ENCODE measurements at places on chromosomes 2 and 18.

GRCh38 chr2:130289780-130290179, 52.9 kb upstream of the IMP4 start:
- DNase-seq = no peak

GRCh38 chr2:222450021-222450420, 25.7 kb downstream of the SGPP2 start:
- DNase-seq = no peak

DNA sequence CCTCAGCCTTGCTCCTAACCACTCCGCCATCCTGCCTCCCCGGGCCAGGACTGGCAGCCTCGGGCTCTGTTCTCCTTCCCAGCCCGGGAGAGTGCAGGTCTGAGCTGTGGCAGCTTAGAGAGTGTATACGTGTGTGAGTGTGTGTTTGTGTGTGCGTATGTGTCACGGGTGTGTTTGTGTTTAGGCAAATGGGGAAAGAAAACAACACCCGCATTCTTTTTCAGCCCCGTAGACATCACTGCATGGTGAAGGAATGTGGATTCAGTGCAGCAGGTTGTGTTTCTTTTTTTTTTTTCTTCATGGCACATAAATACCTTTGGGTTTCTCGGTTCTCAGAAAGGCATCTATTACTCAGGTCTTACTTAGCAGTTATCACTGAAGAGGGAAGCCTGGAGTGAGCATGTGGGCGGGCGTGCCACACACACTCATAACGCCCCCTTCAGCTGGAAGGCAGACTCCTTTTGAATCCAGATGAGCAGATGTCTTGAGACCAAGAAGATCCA, 44.2 kb downstream of the GLI2 start:
- DNase-seq = no peak

DNA sequence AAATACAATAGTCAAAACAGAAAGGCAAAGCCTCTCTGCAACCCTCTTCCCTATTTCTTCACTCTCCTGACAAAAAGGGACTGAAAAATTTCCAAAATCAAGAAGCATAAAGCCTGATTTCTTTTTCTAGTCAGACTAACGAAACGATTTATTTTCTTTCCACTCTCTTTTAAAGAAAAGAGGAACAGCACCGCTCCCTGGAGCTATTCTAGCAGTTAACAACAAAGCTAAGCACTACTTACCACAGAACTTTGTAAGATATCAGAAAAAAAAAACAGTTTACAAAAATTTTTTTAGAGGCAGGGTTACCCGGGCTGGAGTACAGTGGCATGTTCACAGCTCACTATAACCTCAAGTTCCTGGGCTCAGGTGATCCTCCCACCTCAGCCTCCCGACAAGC, 14.4 kb upstream of the FHL2 start:
- no peak for DNase-seq

DNA sequence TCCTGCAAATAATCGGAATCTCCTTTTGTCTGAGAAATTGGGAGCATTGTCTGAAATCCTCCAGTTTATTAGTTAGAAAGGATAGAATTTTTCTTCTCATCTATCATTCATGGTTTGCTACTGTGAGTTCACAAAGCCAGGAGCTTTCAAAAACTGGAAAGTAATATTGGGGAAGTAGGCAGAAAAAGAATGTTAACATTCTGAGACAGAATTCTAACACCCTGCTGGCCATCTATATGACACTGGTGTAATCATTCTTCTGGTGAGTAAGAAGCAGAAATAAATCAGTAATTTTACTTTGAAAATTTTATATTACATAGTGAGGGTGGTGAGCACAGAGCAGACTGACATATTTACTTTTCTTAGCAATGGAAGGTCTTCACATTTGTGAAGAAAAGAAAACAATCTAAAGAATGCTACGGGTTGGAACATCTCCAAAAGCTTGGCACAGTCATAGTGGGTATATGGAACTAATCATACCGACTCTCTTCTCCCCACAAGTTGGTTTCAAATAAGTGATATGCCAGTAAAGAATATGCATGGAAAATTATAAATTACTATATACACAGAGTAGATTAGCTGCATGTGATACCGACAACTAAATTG, 344.9 kb downstream of the LPIN1 start:
- no peak for DNase-seq

DNA sequence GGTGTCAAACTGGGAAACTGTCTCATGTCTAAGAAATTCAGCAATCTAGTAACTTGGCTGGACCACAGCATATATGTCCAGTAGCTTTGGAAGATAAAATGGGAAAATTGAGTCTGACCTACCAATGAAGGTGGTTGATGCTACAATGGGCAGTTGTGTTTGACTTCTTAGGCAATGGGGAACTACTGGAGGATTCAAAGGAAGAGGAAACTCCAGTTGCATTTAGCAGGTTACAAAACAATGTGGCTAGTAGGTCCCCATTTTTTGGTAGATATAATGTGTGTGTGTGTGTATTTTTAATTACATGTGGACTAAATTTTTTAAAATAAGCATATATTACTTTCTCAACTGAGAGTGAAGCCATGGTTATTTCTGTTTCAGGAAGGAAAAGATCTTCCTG, 427.7 kb downstream of the NBAS start:
- no peak for DNase-seq

DNA sequence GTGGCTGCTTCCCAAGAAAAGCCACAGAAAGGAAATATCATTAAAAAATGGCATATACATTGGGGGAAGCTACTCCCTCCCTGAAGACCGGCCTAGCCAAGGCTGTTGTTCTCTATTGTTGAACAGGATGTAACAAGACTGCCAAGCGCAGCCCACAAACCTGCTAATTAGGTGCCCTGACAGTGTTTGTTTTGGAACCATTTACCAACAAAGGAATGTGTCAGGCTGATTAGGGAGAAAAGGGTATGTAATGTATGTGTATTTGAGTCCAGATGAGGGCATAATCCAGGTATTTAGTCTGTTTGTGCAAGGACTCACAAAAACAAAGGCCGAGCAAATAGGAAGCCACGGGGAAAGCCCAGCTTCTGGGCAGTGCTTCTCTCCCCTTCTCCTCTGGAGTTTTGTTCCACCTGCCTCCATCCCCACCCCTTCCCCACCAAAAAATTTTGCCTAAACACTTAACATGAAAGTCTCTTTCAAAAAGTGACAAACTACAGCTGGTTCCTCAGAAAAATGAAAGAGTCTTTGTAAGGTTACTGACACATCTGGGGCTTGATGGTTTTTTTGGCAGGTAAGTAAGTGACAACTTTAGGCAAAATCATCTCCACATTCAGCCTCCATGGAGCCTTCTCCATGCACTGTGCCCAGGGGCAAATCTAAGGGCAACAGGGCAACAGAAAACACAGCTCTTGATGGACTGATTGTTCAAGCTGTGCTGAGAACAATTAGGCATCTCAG, 78.3 kb upstream of the FZD5 start:
- no peak for DNase-seq

- no peak for DNase-seq
Observed at GRCh38 chr2:54585136-54585733, 129.1 kb downstream of the SPTBN1 start.

DNA sequence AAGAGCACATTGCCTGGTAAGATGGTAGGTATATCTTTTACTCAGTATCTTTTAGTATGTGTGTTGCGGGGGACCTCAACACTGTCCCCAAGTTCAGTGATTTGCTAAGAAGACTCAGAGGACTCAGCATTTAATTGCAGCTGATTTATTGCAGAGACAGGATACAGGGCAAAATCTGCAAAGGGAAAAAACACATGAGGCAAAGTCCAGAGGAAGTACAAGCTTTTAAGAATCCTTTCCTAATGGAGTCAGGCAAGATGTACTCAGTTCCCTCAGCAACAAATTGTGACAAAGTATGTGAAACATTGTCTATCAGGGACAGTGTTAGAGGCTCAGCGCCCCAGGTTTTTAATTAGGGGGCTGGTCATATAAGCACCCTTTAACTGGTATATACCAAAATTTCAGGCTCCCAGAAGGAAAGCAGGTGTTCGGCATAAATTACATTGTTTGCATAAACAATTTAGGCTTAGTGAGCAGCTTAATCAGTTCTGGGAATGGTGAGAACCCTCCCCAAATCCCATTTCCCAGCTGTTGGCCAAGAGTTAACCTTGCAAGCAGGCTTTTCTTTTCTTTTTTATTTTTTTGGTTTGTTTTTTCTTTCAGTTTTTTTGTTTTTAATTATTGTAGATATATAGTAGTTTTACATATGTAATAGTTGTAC, 41.7 kb downstream of the RAB3GAP1 start:
- no peak for DNase-seq

DNA sequence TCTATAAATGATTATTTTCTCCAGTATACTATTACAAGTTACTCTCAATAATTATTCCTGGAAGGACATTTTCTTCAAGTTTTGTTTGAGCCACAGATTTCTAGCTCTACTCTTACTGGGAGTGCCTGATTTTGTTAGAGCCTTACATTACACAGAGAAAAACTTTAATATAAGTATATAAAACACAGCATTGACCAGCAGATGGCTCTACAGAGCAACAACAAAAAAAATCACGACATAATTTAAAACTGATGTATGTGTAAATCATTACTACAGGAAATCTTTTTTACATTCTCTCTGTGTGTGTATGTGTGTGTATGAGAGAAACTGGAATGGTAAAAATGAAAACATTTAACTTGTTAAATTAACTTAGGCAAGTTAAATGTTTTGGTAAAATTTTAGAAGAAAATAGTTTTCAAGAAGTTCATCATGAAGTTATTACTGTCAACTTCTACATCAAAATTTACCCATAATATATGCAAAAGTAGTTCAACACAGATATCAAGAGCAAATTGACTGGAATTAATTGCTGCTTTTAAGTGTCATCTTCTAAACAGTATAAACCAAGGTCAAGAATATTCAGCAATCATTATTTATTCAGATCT, 103.3 kb downstream of the MDH1 start:
- no peak for DNase-seq

Measured in esophagus squamous epithelium (tissue), 5 donors.